Left cardiac atrium (tissue), 4 donors: ENCODE measurements at places on chromosomes 12 and 14. TPM values are rescaled to one million over a fixed set of nuclear protein-coding genes. Genes with fewer than 3 reads are reported as not detected.

DNA sequence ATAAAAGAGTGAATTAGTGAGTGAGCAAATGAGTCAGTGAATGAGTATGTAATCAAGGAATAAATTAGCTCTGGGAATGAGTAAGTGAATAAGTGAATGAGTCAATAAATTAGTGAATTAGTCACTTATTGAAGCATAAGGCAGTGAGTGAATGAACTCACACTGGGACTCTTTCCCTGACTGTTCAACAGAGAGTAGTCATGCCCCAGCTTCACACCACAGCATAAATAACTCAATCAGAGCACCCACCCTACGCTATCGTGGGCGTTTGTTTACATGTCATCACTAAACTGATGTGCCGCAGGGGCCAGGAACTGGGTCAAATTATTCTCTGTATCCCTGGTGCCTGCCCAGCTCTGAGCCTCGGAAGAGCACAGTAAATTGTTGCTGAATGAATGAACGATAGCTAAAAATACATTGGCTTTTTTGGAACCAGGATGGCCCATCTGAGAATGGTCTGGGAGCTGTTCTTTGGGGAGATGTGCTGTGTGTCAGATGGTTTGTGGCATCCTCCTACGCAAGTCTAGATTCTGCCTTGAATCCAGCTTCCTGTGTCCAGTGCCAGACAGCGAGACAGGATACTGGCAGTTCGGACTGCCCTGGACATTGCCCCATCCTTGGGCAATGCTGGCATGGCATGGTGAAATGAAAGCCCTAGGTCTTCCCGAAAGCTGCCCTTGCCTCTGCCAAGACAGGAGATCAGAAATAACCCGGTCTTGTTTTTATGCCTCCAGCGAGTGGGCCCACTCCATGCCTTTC lies 98.0 kb upstream of the RTL1 start:
- no peak for DNase-seq

GRCh38 chr14:96197969-96198368 lies 6.7 kb upstream of the BDKRB2 start:
- DNase-seq, result no peak

DNA sequence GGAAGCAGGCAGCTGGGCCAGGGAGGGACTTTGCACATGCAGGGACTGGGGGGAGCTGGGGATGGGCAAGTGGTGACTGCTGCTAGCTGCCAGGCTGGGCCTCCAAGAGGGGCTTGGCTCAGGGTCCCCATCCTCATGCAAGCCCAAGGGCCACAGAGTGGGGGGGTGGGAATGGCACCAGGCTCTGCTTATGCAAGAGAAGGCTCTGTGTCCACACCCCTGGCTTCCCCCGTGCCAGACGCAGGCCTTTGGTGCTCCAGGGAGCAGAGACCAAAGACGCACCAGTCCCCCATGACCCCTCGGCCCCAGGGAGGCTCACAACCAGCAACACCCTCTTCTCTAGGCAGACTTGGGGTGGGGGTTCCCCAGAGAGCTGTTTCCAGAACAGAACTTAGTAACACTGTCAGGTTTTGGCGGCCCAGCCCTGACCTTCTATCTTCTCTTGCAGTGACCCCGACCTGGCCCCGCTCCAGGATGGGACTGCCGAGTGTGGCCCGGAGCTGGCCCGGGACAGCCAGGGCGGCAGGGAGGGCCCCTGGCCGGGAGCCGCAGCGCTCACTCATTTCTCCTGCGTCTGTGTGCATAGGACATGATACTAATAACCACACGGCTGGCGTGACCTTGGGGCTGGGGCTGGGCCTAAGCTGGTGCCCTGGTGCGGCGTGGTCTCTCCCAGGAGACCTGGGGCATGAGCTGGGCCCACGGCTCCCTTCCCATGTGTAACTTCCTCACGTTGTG lies 14.3 kb downstream of the XRCC3 start:
- peak; percentile 40 for DNase-seq

Gene ALDH1L2
- total RNA-seq, result 7.4 TPM

DNA sequence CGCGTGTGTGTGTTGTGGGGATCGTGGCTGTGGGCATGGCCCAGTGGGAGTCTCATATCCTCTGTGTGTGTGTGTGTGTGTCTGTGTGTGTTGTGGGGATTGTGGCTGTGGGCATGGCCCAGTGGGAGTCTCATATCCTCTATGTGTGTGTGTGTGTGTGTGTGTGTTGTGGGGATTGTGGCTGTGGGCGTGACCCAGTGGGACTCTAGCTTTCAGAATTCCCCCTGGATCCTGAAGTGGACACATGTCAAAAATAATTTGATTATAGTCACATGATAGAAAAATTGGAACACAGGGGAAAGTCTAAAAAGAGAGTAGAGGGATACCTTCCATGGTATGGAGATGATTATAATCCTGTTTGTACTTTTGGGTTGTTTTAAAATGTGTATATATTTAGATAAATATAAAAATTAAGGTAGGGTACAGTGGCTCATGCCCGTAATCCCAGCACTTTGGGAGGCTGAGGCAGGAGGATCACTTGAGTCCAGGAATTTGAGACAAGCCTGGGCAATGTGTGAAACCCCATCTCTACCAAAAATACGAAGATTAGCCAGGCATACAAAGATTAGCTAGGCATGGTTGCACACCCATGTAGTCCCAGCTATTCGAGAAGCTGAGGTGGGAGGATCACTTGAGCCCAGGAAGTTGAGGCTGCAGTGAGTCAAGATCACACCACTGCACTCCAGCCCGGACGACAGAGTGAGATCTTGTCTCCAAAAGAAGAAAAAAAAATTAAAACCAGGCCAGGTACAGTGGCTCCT lies 11.0 kb downstream of the PAPLN start:
- DNase-seq, result no peak

DNA sequence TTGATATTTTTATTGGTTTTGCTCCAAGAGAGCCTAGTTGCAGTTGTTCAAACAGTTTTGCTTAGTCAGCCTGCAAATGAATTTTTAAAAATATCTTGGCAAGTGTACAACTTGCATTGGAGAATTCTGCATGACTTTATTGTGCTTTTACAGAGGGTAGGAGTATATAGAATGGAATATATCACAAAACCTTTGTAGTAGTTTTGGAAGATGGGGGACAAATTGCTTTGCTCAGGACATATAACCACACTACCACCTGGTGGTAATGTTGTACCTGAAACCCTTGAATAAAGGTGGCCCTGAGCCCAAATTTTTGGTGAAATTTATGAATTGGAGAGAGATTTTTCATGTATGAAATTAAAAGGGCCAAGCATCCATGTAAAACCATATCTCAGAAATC lies 645.2 kb downstream of the MED13L start:
- DNase-seq, result no peak

Gene KRT77
- not detected for total RNA-seq

DNA sequence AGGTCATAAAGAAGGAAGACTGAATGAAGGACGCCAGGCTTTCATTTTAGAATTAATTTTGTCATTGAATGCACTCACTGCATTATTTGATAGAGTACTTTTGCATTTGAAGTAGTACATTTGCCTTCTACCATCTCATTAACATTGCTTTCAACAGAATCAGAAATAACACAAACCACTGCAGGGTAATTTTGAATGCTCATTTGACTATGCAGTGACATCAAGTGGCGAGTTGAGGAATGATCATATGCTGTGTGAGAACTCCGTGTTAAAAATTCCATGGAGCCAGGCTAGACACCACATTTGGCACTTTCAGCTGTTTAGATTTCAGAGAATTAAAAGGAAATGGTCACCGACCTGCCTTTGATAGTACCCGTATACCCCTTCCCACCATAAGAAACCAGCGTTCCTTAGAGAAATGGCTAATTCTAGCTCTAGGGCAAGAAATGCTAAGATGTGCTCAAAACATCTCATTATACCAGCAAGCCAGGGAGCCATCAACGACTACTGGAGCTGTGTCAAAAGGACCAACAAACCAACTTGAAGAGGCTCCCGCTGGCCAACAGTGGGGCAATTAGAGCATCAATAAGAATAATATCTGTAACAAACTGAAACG lies 16.5 kb downstream of the HEBP1 start:
- DNase-seq, result no peak

DNA sequence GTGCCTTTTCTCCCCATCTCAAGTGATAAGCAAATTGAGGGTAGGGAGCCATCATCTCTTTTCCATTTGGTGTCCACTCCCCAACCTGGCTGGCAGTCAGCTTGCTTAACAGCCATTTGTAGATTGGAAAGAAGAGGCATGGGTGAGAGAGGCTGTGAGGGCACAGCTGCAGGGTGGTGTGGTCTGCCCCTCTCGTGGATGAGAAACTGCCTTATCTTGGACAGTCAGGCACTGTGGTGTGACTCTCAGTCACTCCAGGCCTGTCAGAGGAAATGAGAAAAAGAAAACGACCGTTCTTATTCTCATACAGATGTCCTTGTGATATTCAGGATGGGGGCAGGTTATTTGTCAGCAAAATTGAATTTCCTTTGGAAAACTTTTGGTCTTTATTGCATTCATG lies 65.1 kb upstream of the SRSF5 start:
- DNase-seq, result no peak

DNA sequence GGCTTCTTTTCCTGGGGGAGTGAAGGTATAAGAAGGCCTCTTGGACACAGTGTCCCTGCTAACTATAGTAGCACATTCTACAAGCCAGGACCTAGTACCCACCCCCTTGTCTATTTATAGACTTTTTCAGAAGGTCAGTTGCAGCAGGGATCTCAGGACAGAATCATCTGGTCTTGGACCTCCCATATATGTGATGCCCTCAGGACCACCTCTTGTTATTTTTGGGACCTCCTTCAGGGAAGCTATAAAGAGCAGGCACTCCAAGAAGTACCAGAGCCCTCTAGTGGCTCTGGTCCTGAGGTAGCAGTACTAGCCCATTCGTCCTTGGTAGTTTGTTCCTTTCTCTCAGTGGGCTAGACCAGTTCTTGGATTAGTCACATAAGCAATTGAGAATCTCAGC lies 4.3 kb downstream of the COQ10A start:
- no peak for DNase-seq

DNA sequence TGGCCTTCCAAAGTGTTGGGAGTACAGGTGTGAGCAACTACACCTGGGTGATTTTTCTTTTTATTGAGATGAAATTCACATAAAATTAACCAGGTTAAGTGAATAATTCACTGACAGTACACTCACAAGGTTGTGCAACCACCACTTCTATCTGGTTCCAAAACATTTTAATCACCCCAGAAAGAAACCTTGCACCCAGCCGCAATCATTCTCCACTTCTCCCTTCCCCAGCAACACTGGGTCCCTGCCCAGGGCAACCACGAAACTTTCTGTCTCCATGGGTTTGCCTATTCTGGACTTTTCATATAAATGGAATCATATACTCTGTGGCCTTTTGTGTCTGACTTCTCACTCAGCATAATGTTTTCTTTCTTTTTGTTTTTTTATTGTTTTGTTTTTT lies 26.3 kb upstream of the MLXIP start:
- DNase-seq, result no peak

GRCh38 chr14:21092273-21093011 lies 6.0 kb downstream of the ZNF219 start:
- peak; percentile 87 for DNase-seq

DNA sequence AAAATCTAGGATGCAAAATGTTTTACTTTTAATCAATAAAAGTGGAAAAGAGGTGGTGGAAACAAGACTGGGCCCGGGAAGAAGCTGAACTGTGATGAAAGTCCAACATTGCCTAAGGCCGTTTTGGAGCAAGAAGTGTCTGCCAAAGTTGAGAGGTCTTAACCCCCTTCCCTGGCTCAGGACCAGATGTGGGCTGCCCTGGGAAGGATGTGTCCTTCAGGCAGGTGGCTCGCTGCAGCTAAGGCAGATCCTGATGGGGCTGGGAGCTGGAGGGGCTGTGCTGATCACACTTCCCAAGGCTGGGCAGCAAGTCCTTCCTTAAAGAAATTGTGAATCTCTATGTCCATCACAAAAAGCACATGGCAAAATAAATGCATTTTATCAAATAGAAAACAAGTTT lies 581.6 kb downstream of the GALC start:
- no peak for DNase-seq

Gene INHBC
- total RNA-seq, result not detected

- DNase-seq, result no peak
Observed at GRCh38 chr12:116498471-116498870, 60.7 kb upstream of the MAP1LC3B2 start.

DNA sequence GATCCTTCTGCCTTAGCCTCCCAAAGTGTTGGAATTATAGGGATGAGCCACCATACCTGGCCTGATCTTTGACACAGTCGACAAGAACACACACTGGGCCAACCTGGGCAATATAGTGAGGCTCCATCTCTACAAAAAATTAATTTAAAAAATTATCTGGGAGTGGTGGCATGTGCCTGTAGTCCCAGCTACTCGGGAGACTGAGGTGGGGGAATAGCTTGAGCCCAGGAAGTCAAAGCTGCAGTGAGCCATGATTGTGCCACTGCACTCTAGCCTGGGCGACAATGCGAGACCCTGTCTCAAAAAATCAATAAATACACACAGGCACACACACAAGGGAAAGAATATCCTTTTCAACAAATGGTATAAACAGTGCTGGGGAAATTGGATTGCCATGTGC lies 6.1 kb upstream of the OS9 start:
- no peak for DNase-seq

Gene RPGRIP1
- total RNA-seq, result 0.38 TPM

GRCh38 chr12:41074473-41074769 lies 113.7 kb upstream of the PDZRN4 start:
- no peak for DNase-seq

Gene EIF2S3B
- 0.41 TPM for total RNA-seq

DNA sequence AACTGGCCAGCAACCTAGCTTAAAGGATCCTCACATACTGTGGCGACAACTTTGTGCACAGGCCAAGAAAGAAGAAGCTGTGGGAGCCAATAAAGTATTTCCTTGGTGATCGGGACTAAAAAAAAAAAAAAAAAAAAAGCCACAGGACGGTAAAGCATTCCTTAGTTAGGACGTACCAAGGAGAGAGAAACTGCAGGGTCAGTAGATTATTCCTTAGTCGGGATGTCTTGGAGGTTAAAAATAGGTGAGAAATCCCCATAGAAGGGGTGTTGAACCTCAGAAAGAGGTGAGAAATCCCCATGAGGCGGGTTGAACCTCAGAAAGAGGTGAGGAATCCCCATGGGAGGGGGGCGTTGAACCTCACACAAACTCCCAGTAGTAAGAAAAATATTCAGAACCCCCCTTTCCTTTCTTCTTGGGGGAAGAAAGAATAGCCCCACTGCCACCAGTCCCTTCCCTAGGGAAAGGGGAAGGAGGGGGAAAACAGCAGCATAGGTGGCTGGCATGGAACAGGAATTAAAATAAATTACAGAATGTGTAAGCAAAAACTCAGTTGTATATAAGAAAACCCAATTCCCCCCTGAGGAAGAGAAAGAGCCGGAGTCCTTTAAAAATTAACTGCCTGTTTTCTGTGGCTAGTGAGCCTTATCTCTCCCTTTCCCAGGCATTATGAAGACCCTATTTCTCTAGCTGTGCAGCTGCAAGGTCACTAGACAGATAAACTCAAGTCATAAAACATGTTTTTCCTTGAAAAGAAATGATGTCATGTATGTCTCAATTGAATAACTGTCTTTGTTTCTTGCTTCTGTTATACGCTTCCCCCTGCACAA lies 26.8 kb downstream of the KLRK1 start:
- no peak for DNase-seq

DNA sequence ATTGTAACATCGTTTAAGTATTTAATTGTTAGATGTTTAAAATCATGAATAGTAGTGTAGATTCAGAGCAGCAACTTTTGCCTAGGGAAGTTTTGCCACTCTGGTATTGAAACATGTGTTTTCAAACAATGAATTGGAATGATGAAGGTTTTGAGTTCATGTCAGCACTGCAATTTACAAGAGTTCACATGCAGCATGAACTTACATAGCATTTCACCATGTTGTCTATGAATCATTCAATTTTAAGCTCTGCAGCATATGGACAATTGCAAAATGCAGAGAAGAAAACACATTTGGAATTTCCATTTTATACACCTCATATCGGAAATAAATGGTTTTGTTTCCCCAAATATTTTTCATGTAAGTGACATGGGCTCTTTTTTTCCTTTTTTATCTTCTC lies 170.7 kb upstream of the CDKN3 start:
- DNase-seq, result no peak
